ENCODE measurements at places on chromosomes 4 and X.

- no peak for DNase-seq
Observed at GRCh38 chr4:146135941-146136340, 39.6 kb upstream of the LSM6 start.

- no peak for DNase-seq
Observed at GRCh38 chr4:86272669-86273068, 87.2 kb downstream of the MAPK10 start.

DNA sequence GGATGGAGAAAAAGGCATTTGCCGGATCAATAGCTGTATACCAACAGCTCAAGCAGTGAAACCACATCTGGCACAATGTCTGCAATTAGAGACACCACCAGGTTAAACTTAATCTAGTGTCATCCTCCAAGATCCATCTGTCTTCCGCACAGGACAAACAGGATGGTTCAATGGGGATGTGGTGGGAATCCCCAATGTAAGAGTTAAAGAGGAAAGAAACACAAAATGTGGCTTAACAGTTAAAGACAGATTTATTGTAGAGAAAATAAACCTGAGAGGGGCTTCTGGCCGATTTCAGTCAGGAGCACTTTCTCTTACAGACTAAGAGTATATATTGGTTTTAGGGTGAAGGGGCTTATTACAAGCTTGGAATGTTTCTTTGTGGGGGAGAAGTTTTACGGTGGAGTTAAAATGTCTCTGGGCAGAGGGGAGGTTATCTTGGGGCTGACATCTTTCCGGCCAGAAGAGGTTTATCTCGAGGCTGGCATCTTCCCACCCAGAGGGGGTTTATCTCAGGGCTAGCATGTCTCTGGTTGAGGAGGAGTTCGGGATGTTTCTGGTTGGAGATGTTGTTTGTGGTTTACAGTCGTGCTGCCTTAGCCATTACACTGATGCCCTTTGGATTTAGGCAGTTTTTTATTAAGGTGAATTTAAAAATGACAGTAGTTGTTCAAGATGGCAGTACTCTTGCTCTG lies 61.7 kb downstream of the KANTR start:
- DNase-seq, result no peak

DNA sequence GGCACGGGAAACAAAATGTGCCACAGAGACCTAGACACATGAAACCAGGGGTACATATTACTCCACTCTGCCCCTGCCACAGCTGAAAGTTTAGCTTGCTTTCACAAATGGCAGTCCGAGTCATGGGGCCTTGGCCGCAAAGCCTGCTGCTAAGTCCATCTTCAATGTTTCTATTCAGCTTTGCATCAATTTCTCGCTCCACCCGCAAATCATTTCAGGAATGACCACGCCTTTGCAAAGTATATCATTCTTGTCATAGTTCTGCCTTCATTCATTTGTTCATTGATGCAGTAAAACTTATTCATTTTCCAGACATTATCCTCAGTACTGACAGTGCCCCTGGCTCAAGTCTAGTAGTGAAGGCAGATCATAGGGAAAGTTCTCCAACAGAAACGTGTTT lies 9.5 kb downstream of the PLAC8 start:
- DNase-seq, result no peak

DNA sequence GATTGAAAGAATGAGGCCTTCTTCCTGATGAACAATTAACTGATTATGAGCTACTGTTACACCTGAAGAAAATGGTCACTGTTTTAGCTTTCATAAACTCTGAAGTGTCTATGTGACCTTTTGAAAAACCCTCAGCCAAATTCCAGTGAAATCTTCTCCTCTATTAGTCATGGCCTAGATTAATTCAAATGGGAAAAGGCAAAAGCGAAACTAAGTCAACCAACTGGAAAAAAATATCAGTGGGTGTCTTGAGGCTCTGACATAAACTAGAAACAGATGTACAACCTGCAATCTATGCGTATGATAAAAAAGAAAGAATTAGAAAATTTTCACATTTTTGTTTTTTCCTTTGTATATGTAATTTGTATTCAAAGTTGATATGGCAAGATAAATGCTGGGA lies 169.4 kb upstream of the BANK1 start:
- DNase-seq, result no peak

DNA sequence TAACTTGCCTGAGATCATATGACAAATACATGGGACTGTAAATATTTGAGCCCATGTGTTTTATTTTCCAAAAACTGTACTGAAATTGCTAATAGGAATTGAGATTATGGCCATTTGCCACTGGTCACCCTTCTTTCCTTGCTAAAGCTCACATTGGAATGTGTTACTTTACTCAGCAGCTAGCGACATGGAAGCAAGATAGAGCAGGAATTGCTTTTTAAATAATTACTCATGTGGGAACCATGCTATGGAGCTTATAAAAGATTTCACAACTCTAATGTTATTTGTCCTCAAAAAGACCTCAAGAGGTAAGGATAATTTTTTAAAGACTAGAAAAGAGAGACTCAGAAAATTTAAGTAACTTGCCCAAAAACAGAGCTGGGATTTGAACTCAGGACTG lies 48.8 kb upstream of the AFAP1 start:
- DNase-seq, result no peak

- no peak for DNase-seq
Observed at GRCh38 chr4:143384381-143384994, 47.8 kb downstream of the GAB1 start.

GRCh38 chr4:12446657-12447185 lies 1018.0 kb upstream of the HS3ST1 start:
- DNase-seq, result no peak

DNA sequence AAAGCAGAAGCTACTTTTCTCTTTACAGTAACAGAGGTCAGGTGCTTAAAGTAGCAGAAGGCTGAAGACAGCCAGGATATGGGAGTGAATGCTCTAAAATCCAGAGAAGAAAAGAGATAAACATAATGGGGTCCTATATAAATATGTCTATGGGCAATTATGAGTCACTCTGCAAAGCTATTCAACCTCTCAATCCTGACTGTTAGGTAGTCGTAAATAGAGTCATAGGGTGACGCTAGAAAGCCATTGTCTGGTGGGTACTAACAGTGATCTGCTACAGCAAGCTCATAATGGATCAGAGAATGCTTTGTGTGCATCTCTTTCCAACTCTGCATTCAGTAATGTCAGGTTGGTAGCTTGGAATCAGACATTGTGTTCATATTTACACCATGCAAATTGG lies 53.5 kb upstream of the PDE5A start:
- DNase-seq, result no peak

- no peak for DNase-seq
Observed at GRCh38 chr4:100569196-100569595, 51.4 kb upstream of the EMCN start.

DNA sequence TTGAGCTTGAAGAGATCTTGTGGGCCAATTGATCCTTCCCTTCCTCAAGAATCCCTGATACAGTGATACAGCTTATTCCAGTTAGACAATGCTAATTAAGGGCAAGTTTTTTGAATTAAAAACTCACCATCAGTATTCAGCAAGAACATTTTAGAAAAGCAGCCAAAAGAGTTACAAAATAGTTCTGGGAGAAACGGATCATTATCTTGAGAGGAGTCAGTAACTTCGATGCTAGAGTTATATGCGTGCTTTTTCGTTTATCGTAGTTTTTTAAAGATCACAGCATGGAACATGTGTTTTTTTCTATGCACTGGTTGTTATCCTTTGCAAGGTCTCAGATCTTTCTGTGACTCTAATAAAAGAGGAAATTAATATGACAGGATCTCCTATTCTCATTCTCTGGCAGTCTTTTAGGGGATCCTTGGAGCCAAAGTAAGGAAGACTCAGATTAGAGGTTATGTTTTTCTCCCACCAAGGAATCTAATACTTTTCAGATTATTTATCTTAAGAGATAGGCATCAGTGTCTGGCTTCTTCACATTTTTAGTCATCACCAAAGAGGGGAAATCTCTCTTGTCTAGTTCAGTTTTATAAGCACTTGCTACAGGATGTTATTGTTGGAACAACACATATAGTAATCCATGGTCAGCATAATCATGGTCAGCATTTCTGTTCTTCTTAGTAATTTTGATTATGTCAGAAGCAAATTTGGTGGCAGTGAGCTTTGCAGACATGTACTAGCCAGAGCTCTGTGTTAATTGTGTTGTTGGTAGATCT lies 109.7 kb downstream of the PDLIM5 start:
- no peak for DNase-seq

DNA sequence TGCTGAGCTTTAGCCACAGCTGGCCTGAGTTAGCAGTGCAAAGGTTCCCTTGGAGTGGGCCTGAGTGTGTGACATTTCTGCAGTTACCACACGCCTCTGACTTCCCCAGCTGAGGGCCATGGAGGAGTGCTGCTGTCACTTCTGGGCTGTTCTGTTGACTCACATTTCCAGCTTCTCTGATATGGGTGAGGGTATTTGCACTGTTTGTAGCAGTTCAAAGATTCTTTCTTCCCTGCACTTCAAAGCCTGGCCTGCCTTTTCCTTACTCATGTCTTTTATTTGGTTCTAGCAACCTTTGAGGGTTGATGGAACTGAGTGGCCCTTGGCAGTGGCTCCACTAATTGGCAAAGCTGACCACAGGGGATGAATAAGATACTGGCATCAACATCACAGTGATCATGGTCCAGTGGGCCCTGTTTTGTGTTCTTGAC lies 26.4 kb upstream of the SCML1 start:
- DNase-seq, result no peak

GRCh38 chrX:29528281-29528680 lies 687.1 kb upstream of the MAGEB2 start:
- DNase-seq, result no peak

- DNase-seq, result no peak
Observed at GRCh38 chr4:94390804-94391410, 48.3 kb upstream of the HPGDS start.

GRCh38 chr4:4948370-4948769 lies 70.9 kb downstream of the CYTL1 start:
- no peak for DNase-seq

- DNase-seq, result no peak
Observed at GRCh38 chr4:141121768-141122454, 11.4 kb downstream of the RNF150 start.

GRCh38 chr4:100497791-100498190 lies 20.0 kb downstream of the EMCN start:
- peak; percentile 58 for DNase-seq

DNA sequence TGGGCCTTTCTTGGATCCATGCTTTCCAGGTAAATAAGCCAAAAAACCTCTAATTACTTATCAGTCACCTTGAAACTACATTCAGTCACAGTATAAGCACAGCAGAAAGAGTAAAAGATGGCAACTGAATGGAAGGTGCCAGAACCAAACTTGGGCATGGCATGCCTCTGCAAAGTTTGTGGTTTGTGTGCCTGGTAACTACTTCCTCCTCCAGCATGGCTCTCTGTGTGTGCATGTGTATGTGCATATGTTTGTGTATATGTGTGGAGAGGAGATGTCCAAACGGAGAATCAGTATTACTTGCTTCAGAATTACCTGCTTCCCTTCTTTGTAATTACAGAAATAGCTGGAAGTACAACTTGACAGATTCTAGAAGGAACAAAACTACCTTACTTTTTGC lies 67.5 kb downstream of the AGTR2 start:
- no peak for DNase-seq

DNA sequence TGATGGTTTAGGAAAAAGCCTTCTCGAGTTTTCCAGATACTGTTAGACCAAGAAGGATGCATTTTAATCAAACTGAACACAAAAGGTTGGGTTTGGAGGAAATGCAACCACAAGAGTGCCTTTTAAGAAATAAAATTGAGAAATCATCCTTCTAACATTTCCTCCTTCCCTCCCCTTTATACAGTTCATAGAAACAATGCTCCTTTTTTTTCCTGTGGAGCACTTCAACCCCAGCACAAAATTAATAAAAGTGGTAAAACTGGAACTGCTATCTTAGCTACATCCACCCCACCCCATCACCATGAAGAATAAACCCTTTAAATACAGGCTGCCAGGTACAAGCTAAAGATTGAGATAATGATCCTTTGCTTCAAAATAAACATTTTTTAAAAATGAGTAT lies 211.1 kb downstream of the RELL1 start:
- DNase-seq, result no peak

- DNase-seq, result no peak
Observed at GRCh38 chrX:135543924-135544323, 23.5 kb downstream of the INTS6L start.

DNA sequence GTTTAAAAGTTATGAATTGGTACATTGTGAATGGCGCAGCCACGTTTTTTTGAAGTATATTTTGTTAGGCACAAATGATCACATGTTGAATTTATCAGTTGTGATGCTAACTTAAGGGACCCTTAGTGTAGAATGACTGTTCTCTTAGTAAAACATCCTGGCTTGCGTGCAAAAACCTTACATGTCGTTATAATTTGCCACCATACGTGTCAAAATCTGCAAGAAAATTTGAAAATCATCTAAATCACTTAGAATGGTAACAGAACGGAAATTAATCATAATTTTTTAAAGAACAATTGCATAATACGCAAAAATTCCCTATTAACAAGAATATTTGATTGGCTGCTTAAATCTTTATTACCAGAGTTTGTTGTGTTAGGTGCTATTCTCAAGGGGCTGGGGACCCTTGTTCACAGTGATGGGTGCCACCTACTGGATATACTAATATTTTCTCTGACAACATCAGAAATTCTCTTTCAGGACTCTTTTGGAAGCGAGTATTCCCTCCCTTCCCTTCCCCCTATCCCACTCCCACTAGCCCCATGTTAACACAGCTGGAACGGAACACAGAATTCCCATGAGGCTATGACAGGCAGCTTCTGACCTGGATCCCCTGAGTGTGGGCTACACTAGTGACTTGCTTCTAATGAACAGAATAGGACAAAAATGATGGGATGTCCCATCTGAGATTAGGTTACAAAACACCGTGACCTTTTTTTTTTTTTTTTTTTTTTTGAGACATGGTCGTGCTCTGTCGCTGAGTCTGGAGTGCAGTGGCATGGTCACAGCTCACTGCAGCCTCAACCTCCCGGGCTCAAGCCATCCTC lies 71.8 kb downstream of the SUPT20HL2 start:
- DNase-seq, result peak; percentile 27

DNA sequence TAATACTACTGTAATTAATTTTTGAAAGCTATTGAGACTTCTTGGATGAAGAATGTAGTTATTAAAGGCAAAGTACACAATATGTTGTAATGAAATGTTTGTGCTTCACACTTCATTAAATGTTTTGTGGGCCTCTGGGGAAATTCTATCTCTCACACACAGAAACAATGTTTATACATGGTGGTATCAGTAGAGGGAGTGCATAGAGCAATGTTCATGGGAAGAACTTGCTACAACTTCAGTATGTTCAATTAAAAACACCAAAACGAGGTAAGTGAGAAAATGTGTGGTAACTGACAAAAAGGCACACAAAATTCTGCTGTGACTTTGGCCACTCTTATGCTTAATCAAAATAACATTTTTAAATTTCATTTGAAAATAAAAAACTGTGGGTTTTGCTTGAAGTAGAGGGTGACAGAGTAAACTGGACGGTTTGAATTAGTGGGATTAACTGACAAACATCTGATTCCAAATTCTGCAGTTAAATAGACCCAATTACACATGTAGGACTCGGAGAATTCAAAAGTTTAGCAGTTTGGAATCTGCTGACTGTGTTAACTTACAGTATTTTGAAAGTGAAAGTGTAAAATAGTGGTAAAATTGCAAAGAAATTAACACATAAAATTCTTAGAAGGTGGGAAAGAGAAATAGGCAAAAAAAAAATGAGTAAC lies 111.4 kb upstream of the TTC29 start:
- peak; percentile 30 for DNase-seq
